LNCaP clone FGC (cell line): ENCODE measurements at places on chromosomes 4 and X.

DNA sequence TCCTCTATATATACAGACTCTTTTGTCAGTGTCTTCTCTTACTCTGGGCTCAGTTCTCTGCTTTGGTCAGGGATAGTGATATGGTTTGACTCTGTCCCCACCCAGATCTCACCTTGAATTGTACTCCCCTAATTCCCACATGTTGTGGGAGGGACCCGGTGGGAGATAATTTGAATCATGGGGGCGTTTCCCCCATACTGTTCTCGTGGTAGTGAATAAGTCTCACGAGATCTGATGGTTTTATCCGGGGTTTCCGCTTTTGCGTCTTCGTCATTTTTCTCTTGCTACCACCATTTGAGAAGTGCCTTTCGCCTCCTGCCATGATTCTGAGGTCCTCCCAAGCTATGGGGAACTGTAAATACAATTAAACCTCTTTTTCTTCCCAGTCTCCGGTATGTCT, 144.4 kb downstream of the GLUD2 start:
- DNase-seq, result no peak

- peak; percentile 77 for DNase-seq
Observed at GRCh38 chrX:121000589-121000988, 15.0 kb upstream of the CT47A1 start.

- DNase-seq, result no peak
Observed at GRCh38 chr4:185201977-185202962, 1.5 kb downstream of the CFAP97 start.

DNA sequence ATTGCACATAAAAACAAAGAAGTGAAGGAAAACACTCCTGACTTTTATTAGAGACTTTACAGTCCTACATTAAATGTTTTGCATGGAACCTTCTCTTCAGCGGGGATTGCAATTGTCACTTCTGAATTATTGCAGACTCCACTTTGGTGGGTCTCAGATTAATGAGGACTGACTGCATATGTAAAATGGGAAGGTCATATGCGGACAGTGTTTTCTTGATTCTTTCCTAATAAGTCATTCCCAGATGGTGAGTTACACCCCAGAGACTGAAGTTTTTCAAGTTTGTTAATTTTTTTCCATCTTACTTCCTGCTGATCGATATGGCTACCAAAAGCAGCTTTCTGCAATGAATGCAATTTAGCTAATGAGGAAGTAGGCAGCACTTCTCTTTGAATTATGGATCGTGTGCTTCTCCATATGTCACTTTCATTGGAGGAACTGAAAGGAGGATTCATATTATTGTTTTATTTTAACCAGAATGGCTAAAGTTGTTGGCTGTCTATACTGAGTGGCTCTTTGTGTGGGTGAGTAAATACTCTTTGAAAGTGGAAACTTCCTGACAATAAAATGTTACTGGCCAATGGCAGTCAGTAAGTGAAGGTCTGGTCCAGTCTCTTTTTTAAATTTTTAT, 119.3 kb upstream of the CLNK start:
- no peak for DNase-seq

DNA sequence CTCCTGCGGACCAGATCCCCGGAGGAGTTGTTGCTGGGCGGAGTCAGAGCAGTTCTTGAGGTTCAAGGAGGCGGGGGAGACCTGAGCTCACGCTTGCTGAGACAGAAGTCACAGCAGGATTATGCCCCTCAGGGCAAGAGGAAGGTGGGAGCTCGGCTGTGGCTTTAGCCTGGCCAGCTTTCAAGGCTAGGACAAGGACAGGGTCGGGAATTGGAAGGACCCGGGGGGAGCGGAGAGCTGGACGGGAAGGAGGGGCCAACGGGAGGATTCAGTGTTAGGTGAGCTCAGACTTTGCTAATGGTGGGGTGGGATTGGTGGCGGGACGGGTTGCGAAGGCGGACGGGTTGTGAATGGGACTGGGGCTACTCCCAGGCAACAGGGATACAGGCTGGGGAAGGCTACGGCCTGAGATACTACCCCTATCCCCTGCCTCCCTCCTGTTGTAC, at the start of gene RIBC1:
Gene RIBC1 (plus strand): TSS at position 13 of the 446 bp plus-strand sequence. CDS start 3,404 bp downstream, outside the sequence.
- DNase-seq, result no peak

DNA sequence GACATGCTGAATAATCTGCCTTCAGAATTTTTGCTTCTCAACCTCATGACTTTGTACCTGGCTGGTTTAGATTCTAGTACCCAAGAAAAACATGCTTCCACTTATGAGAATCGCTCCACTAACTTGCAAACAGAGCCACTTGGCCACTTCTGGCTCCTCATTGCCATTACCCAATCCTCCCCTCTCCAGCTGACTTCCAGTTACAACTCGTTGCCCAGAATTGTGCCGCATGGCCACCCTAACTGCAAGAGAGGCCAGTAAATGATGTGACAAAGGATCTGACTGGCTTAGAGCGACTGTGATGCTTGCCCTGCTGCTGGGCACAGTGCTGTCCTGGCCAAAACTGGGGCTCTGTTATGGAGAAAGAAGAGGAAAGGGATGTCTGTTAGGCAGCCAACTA, 4.0 kb upstream of the DKC1 start:
- DNase-seq, result no peak

- DNase-seq, result no peak
Observed at GRCh38 chr4:82267506-82267905, 106.3 kb downstream of the HNRNPD start.

- DNase-seq, result no peak
Observed at GRCh38 chrX:11371106-11371505, 77.9 kb downstream of the AMELX start.

GRCh38 chr4:152870606-152871005, 65.5 kb upstream of the FHDC1 start:
- no peak for DNase-seq

- DNase-seq, result no peak
Observed at GRCh38 chr4:68349279-68349648, 626 bp downstream of the YTHDC1 start.

GRCh38 chrX:151359931-151360871, 36.8 kb upstream of the VMA21 start:
- DNase-seq, result no peak

- no peak for DNase-seq
Observed at GRCh38 chrX:555725-556666, 74.6 kb upstream of the SHOX start.

DNA sequence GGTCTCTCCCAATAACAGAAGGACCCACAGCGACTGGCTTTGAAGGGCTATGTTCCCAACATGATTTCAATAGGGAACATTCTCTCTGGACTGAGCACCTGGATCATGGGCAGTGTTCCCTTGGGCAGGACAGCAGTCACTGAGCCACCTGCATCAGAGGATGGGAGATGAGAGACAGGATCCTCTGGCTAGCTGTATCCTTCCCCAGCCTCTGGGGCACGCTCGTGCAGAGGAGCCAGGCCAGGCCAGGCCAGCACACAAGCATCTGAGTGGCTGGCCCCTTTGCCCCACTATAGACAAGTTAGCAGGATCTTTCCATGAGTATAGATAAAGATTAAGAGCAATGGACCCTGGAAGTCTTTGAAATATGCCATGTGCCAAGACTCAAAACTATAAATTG, 66.3 kb downstream of the NEUROG2 start:
- no peak for DNase-seq

GRCh38 chrX:22300130-22300529, 27.4 kb downstream of the CBLL2 start:
- DNase-seq, result no peak

GRCh38 chrX:44082829-44083228, 109.6 kb upstream of the NDP start:
- no peak for DNase-seq

- DNase-seq, result no peak
Observed at GRCh38 chrX:67346667-67347066, 197.2 kb upstream of the AR start.

DNA sequence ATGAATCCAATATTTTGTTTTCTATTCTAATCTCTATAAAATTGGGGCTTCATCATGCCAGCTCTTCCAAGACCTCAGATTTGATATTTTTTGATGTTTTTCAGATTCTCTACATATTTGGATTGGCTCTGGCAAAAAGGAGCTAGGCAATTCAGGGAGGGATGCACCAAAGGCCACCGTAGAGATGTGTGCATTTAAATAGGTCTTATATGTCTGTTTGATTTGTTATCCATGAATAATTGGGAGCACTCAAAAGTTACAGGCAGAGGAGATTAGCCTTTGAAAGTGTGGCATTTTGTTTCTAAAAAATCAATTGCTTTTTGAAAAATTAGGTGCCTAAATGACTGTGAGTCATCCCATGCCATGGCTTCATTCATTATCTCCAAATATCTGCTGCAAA, 147.1 kb upstream of the RPS6KA6 start:
- no peak for DNase-seq

GRCh38 chrX:1327651-1328304, 8.8 kb upstream of the IL3RA start:
- DNase-seq, result no peak

DNA sequence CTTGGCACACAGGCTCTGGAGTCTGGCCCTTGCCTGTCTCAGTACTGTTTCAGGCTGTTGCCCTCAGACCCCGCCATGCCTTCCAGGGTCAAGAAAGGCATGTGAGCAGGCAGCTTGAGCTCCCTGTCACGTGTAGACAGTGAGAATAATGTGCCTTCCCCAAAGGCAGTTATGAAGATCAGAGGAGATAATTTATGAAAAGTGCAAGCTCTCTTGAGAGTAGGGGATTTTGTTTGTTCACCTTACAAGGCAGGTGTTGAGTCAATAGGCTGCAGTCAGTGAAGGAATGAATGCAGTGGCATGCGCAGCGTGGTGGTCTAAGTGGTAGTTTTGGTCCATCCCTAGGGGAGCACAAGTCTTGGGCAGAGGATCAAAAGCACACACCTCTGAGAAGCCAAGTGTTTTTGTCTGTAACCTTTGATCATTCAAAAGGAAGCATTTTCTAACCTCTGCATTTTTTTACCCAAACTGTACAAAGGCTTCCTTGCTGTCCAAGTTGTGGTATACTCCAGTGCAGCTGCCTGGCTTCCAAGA, 14.4 kb downstream of the HADH start:
- DNase-seq, result no peak

DNA sequence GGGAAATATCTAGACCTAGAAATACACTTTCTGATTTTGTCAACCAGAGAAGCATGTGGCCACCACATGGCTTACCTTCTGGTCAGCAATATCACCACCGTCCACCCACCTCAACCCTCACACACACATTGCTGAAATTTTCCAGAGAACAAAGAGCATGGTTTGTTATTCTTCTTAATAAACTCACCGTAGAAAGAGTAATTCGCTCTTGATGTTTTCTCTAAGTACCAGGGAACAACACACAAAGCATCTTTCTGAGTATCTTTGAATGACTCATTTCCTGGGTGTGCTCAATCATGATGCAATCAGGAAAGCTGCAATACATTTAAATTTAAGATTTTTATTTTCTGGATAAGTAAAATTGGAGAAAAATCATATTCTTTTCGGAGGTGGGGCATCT, 24.7 kb upstream of the LRAT start:
- no peak for DNase-seq
